ENCODE measurements at places on chromosomes 5 and 9.

GRCh38 chr5:156378159-156378558 lies 51.2 kb downstream of the SGCD start:
- DNase-seq = no peak

DNA sequence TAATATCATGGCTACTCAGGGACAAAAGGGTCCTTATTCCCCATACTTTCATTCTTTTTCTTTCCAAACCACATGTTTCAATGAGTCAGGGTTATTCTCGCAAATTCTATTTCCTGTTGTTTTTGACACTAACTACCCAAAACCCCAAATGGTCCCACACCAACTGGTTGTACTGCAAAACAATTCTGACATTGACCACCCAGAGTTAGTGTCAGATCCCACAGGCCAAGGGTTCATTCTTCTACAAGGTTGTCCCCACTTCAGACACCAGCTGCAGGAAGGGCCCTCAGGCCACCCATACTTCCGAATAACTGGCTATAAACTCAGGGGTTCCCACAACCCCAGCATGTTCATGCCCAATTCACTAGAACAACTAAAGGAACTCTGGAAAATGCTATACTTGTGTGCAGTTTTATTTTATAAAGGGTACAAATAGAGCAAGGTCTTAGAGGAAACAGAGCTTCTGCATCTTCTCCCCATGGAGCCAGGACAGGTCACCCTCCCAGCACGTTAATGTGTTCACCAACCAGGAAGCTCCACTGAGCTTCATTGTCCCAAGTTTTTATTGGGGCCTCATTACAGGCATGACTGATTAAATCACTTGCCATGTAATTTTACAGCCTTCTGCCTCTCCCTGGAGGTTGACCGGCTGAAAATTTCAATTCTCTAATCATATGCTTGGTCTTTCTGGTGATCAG lies 334.8 kb downstream of the DRD1 start:
- no peak for DNase-seq

- DNase-seq = no peak
Observed at GRCh38 chr5:34708777-34709176, 52.6 kb downstream of the RAI14 start.

GRCh38 chr9:133238272-133238850 lies 29.3 kb upstream of the OBP2B start:
- DNase-seq = peak; percentile 41

All from fibroblast of upper back skin (primary cell).